ENCODE measurements at places on chromosomes 1 and 21. TPM values are rescaled to one million over a fixed set of nuclear protein-coding genes. Genes with fewer than 3 reads are reported as not detected.

- DNase-seq, result no peak
Measured at GRCh38 chr1:1428174-1428573, 7.1 kb upstream of the ANKRD65 start.

- DNase-seq, result no peak
Measured at GRCh38 chr1:50393522-50394120, 29.6 kb downstream of the DMRTA2 start.

GRCh38 chr1:89930579-89930978, 64.3 kb upstream of the ZNF326 start:
- no peak for DNase-seq

GRCh38 chr1:215376544-215377264, 190.4 kb upstream of the KCTD3 start:
- DNase-seq, result no peak

DNA sequence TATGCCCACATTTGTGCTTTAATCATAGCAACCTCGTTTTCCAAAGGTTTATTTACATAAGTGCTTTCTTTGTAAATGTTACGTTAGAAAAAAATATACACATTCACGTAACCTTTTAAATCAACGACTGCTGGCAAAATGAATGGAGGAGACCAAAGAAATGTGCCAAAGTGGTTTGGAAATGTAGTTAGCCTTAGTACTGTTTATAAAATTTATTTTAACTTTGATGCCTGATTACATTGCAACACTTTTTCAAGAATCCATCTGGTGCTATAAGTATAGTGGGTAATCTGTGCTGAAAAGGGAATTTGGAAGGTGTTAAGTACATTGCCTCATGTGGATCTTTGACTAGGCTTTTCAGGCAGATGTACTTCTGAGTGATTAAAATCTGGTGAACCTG, 108.9 kb downstream of the IFI44 start:
- DNase-seq, result no peak

DNA sequence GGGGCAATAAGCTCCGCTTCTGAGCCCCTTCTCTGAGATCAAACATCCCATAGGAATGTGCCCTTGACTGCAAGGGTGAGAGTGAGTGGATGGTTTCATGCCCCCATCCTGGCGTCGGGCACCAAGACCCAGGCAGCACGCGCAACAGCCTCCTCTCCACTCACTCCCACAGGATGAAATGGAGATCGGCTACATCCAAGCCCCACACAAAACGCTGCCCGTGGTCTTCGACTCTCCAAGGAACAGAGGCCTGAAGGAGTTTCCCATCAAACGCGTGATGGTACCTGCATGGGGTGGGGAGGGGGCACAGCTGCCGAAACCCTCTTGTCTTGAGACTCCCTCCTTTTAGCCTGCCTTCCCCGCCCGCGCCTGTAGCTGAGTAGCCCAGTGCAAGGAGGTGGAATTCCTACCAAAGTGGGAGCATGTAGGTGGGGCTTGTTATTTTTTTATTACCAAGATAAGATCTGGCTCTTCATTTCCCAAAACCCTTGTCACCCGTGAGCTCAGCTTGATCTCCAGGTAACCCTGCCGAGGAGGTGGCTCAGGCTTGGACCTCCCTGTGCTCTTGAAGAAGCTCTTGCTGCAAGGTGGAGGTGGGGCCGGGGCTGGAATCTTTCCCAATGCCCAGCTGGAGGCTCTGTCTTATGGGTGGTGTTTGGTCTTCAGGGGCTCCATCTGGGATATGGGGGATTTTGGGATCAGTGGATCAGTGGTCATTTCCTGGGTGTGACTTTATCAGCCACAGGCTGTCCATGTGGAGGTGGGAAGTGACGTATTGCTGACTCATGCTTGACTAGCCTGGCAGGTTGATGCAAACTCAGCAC, 24.0 kb upstream of the PADI6 start:
- DNase-seq, result no peak

The CELF3 gene
- total RNA-seq, result 2.4 TPM
